ENCODE measurements at places on chromosomes 5 and 9.

- DNase-seq: no peak
Measured at GRCh38 chr9:108889649-108890067, 27.6 kb downstream of the ACTL7A start.

GRCh38 chr9:7608261-7608660, 191.3 kb downstream of the DMAC1 start:
- DNase-seq: no peak

GRCh38 chr5:89289604-89290003, 406.6 kb upstream of the MEF2C start:
- DNase-seq: no peak

DNA sequence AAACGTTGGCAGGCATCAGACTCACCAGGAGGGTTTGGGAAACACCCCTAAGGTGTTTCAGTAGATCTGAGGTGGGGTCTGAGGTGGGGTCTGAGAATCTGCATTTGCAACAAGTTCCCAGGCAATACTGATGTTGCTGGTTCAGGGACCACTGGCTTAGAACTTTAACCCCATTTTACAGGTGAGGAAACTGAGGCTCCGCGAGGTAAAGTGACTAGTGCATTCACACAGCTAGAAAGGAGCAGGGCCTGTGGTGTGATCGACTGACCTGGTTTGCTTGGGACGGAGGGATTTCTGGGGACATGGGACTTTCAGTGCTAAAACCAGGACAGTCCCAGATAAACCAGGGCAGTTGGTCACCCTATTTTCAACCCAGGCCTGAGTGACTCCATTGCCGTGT, 81.4 kb upstream of the ZNF618 start:
- no peak for DNase-seq

DNA sequence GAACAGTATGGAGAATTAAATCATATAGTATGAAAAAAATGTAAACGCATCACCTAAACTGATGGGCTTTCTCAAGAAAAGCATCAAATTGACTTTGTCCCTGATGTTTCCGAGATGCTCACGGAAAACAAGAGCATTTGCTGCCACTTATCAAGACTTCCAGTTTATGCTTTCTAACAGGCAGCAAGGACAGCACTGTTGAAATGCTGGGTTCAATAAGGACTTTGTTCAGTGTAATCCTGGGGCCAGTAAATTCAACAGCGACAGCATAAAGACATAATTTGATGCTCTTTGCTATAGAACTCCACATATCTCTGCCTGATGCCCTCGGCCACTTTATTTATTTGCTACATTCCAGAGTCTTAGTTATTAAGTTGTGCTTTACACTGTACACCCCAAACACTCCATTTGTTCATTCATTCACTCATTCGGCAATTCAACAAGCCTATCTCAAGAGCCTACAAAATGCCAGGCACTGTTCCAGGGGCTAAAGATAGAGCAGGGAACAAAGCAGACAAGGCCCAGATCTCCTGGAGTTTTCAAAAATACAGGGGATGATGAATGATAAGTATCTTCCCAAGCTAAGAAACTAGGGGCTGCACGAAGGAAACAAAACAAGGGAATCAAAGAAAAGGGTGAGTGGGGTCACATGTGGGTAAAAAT, 294.6 kb downstream of the ZNF608 start:
- no peak for DNase-seq

Measured in CD4-positive, alpha-beta memory T cell (primary cell).